Activated CD4-positive, alpha-beta T cell treated with anti-CD3 and anti-CD28 coated beads, Interleukin-2, Interleukin-6, amounts not matched to agents 100 ng/mL and 50 ng/mL, durations not matched to agents 16 hours and 8 hours (primary cell): ENCODE measurements at places on chromosomes 4 and X.

- DNase-seq, result no peak
Measured at GRCh38 chr4:169582706-169583105, 29.7 kb downstream of the NEK1 start.

- no peak for DNase-seq
Measured at GRCh38 chr4:18390655-18391353, 369.2 kb upstream of the LCORL start.

- DNase-seq, result peak; percentile 74
Measured at GRCh38 chrX:119015407-119016237, 41.2 kb downstream of the LONRF3 start.

- peak; percentile 66 for DNase-seq
Measured at GRCh38 chr4:7719354-7720174, 220.1 kb downstream of the AFAP1 start.

GRCh38 chr4:28482580-28483270, 1622.1 kb downstream of the STIM2 start:
- DNase-seq, result no peak

- DNase-seq, result no peak
Measured at GRCh38 chr4:159143687-159144086, 40.8 kb downstream of the RAPGEF2 start.

DNA sequence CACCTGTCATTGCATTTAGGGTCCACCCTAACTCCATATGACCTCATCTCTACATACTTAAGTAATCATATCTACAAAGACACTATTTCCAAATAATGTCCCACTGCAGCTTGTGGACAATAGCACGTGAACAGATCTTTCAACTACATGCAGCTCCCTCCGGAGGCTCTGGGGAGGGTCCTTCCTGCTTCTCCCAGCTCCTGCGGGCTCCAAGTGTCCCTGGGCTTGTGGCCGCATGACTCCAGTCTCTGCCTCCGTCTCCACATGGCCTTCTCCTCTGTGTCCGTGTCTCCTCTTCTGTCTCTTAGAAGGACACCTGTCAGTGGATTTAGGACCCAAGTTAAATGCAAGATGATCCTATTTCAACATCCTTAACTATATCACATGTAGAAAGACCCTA, 52.7 kb downstream of the ASMT start:
- DNase-seq, result no peak

GRCh38 chr4:186887291-186887700, 163.6 kb upstream of the FAT1 start:
- no peak for DNase-seq

DNA sequence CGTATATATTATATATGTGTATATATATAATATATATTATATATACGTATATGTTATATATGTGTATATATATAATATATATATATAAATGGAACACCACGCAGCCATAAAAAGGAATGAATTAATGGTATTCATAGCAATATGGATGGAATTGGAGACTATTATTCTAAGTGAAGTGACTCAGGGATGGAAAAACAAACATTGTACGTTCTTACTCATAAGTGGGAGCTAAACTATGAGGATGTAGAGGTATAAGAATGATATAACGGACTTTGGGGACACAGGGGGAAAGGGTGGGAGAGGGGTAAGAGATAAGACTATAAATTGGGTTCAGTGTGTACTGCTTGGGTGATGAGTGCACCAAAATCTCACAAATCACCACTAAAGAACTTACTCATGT, 1388.9 kb downstream of the C4orf33 start:
- no peak for DNase-seq

- no peak for DNase-seq
Measured at GRCh38 chrX:31331928-31332327, 260.1 kb upstream of the FTHL17 start.

DNA sequence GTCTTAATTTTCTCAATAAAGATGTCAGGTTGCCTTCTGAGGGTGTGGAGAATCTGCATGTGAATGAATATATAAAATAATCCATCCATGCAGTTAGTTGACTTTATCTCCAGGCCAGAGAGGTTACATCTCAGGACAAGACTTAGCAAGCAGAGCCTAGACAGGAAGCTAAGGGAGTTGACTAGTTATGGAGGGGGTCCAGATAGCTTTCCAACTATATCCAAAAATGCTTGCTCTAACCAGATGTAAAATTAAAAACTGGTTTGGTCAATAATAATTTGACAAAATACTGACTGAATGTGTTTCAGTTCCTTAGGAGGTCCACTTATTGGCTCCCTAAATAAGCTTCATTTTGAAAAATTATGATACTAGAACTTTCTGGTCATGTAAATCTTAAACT, 101.4 kb downstream of the PAPSS1 start:
- DNase-seq, result no peak

DNA sequence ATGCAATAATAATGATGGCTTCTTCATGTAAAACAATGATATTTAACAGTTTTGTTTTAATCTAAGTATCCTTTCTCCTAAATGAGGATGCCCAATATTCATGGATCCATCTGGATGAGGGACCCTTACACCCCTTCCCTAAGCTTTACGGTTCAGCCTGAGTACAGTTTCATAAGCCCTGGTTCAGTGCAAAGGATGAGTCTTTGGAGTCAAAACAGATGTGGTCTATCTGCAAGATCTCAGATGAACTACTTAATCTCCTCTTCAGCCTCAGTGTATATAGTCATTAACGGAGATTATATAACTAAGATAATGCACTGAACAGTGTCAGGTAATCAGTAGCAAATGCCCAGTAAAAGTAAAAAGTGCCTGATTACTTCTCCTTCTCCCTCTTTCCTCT, 22.1 kb downstream of the ANXA5 start:
- DNase-seq, result no peak

DNA sequence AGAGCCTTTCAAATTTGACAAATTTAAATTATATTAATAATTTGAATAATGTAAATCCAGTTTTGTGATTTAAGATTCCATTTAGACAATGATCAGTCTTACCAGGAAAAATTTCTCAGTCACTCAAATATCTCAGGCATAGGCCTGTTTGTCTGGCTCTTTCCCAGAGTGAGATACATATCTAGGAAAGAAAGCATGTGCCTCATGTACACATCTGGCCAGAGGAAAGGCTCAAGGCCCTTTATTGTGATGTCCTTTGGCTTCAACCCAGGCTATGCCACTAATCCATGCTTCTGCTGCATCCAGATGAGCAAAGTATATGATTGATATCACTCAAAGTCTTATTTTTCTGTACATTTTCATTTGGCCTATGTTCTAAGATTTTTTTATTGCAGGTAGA, 473.3 kb upstream of the ADGRL3 start:
- no peak for DNase-seq

DNA sequence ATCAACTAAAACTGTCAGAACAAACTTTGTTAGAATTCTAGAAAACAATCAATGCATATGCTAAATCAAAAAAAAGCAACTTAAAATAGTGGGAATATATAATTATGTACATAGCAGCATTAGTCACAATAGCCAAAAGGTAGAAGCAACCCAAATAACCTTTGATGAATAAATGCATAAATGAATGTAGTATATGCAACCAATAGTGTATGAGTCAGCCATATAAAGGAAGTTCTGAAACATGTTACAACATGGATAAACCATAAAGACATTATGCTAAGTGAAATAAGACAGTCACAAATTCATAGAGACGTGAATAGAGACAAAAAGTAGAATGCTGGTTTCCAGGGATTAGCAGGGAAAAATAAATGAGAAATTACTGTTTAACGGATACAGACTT, 762.8 kb upstream of the INTU start:
- DNase-seq, result no peak

DNA sequence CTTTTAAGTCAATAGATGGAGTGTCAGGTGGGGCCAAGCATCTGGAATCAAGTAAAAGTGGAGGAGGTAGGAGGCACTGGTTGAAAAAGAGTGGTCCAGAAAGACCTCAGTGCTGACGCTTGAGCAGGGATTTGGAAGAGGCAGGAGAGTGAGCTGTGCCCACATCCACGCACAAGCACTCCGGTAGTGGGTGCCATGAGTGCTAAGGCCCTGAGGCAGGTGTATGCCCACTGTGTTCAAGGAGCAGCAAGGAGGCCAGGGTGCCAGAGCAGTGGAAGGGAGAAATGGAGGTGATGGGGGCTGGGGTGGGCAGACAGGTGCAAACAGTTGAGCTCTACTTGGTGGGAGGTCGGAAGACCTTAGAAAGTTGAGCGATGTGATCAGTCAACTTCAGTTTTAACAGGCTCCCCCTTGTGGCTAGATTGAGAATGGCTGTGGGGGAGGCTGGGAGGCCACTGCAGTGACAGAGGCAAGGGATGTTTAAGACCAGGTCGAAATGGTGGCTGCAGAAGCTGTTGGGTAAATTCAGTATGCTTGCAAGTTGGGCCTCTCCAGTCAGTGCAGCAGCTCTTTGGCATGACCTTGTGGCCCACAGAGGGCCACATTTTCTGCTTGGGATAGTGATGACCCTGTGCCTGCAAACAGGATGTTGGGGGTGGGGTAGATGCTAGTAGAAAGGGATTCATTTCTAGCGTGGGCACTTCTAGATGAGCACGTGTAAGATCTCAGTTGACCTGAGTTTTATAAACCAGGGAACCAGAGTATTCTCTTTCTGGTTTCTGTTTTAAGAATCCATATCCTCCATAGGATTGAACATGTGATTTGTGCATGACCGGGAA, 12.7 kb downstream of the TKTL1 start:
- peak; percentile 88 for DNase-seq

DNA sequence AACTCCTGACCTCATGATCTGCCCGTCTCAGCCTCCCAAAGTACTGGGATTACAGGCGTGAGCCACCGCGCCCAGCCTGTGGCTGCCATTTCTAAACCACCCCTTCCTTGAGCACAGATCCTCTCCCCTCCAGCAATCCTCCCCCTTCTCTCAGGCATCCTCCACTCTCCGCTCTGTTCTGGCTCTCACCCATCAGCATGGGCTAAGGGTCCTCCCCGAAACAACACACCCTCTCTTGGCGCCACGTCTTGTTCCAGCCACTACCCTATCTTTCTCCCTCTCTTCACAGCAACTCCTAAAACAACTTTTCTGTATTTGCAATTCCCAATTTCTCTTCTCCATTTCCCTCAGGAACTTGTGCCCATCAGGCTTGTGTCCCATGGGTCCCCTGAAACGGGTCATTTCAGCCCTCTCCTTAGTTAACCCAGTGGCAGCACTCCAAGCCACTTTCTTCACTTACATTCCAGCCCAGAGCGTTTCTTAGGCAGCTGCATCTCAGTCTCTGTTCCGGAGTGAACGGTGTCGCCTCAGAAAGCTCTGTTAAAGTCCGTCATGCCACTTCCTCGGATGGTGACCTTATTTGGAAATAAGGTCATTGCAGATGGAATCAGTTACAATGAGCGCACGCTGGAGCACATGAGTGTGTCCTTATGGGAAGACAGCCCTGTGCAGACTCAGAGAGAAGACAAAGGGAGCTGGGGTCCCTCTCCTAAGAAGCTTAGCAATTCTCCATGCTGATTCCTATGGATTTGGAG, 28.3 kb upstream of the CLDN24 start:
- no peak for DNase-seq

DNA sequence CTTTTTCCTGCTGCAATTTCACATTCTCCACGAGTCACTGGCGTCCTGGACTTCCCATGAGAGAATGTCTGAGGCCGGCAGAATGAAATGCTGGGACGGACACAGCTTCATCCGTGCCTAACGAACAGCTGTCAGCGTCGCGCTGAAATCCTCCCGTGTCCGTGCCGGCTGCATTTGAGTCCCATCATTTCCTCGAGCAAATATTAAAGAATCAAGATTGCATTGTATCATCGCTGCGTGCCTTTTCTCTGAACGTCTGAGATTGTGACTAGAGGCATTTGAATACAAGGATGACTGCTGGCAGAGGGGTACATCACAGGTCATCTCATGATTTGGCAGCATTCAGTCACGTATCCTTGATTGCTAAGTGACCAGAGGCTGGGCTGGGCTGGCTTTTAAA, 279.9 kb downstream of the ASMT start:
- no peak for DNase-seq

DNA sequence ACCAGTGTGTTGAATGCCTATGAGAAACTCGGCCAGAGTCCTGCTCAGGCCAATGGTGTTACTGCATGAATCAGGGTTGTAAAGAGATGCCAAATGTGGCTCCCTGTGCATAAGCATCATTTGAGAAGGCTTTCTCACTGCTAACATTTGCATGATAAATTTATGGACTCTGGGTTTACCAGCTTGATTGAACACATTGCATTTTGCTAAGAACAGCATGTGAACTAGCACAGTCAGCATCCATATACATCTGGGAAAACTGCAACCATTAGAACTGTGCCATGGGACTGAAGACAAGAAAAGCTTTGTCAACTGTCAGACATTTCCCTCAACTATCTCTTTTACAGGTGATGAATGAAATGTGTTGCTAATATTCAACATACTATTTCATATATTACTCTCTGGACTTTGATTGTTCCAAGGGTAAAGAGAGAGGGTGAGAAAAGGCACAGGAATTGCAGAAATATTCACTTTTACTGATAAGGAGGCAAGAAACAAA, 1427.4 kb upstream of the ADGRL3 start:
- DNase-seq, result no peak

DNA sequence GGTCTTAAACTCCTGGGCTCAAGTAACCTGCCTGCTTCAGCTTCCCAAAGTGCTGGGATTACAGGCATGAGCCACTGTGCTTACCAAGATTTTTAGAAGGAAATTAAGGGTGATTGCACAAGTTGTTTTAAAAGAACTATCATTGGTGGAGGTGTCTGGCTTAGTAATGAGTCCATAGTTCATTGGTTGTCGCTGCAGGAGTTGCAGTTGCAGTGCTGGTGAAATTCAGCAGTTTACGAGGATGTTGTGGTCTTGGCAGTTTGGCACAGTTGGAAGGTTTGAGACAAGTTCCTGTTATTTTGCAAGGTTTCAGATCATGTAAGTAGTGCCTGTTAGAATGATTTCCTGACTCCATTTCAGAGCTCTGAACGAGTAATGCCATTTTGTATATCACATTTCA, 48.1 kb downstream of the RAB40AL start:
- DNase-seq, result peak; percentile 11

DNA sequence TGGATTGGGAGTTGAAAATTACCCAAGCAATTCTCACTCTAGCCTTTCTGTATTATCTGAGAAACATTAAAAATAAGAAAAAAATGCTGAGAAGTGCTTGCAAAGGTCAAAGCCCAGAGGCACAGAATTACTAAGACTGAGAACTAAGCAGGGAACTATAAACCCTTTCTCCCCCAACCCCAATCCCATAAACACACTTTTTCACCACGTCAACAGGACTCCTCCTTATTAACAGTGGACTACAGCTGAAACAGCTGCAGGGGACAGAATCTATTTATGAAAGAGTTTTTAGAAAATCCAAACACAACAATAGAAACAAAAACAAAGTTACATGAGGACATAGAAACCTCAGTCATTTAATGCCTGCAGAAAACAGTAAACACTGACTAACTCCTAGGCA, 984.1 kb downstream of the TRAM1L1 start:
- DNase-seq, result no peak

DNA sequence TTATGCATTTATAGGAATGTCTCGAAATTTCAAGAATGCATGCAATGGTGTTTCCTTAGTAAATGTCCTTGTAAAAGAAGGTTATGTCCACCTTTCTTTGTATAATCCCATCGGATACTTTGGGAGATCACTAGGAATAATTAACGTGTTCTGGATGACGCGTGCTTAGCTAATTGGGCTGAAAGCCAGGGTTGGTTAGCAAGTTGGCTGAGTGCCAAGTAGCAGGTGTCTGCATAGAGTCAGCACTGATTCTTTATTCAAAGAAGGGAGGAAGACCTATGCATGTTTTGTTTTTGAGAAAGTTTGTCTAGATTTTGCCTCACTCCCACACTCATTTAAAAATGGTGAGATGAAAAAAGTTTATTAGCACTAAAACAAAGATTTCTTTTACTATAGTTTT, 144.6 kb downstream of the SOX3 start:
- no peak for DNase-seq
